ENCODE measurements at places on chromosomes 16 and 17.

DNA sequence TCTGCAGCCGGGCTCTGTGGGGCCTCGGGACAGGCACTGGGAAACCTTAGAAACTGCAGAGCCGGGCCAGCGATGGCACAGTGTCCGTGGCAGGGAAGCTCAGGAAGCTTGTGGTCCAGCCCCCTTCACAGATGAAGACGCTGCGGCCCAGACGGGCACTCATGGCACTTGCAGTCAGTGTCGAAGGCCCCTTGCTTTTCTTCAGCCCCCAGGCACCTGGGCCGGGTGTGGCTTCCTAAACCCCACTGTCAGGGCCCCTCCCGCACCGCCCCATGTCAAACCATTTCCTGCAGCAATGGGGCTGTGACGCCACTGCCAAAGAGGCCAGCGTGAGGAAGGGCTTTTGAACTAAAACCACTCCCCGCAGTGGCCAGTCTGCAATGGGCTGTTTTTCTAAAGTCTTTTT is 164.0 kb downstream of the LAT start:
- DNase-seq = no peak

GRCh38 chr17:27494192-27495091 is 38.2 kb downstream of the KSR1 start:
- DNase-seq = peak; percentile 12

DNA sequence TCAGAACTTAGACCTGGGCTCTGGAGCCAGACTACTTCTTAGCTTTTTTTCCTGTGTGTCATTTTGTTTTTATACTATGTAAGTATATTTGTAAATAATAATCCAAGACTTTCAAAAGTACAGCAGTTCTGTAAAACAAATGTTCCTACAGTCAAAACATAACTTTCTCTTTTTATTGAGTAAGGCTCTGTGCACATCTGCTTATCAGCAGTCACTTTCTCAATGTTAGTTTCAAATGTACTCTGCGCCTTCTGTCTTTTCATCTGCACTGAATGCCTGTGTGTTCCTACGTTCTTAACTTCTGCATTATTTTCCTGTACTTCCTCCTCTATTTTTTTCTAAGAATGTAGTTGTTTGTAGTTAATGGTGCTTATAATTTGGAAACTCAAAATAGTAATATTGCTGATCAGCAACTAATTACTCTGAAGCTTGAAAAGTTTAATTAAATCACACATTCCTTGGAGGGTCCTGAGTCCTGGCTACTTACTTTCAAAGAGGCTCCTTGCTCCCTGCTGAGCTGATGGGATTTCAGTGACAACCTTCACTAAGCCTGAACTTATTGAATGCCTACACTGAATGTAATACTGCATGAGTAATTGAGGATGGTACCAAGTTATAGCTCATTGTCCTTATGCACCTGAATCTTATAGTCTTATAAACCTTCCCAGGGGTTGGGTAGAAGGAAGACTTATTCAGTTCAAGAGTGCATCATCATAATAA is 329.9 kb downstream of the KCNJ2 start:
- DNase-seq = no peak

GRCh38 chr16:19523184-19523558 is 571 bp upstream of the CCP110 start:
- DNase-seq = no peak

- peak; percentile 70 for DNase-seq
Measured at GRCh38 chr16:86517652-86518258, 7.4 kb downstream of the FOXF1 start.

DNA sequence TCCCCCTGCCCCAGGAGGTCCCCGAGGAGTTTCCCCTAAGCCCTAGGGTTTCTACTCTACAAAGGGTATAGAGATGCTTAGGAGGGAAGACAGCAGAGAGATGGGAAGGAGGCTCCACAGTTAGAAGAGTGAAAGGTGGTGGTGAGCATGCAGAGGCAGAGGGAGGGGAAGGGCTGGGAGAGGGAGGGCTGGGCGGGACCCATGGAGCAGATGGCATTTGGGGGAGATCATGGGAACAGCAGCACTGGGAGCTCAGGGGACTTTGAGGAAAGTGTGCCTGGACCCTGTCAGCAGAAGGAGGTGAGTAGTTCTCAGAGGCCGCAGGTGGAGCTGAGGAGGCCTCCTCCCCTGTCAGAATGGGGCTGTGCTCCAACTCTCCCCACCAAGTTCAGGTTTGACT is 650 bp upstream of the OTOP3 start:
- DNase-seq = no peak

- DNase-seq = peak; percentile 38
Measured at GRCh38 chr16:81537721-81538561, 93.3 kb downstream of the CMIP start.

- DNase-seq = no peak
Measured at GRCh38 chr17:17091276-17091675, 49.0 kb downstream of the MPRIP start.

- DNase-seq = no peak
Measured at GRCh38 chr17:19336938-19337711, 25.4 kb downstream of the B9D1 start.

DNA sequence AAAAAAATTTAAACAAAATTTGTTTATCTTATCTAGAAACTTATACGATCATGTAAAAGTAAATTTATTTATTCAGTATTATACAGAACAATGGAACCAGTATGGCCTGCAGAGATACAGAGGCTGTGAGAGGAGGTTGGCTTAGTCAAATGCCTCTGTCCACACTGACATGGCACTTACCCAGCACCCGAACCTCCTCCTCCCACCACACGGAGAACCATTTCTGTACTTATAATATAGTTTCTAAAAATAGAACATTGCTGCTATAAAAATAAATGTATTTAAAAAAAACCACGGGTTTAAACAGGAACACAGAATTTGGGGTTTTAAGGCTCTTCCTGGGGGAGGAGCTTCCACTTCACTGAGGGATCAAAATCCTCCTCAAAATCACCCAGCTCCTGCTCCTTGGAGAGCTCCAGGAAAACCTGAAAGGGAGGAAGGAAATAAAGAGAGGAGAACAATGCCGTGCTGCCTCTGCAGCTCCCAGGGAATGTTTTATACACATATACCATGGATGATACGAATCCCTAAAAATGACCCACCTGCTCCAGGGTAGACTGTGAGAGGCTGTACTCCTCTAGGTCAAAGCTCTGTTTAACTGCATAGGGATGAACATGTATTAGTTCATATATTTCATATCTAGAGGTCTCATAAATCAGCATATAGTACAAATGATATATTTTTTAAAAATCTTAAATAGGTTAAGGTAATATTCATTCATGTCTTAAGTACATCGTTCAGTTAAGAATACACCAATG is 87.3 kb downstream of the ABCA8 start:
- DNase-seq = no peak

- DNase-seq = no peak
Measured at GRCh38 chr17:56887105-56887504, 26.7 kb downstream of the TRIM25 start.

All from HEK293T (cell line).